ENCODE measurements at places on chromosomes 3 and 15.

- DNase-seq: no peak
These were observed 181.7 kb upstream of the NSMCE3 start for GRCh38 chr15:29451201-29451781.

- DNase-seq: no peak
These were observed 67.9 kb downstream of the CRTC3 start for GRCh38 chr15:90597577-90597976.

DNA sequence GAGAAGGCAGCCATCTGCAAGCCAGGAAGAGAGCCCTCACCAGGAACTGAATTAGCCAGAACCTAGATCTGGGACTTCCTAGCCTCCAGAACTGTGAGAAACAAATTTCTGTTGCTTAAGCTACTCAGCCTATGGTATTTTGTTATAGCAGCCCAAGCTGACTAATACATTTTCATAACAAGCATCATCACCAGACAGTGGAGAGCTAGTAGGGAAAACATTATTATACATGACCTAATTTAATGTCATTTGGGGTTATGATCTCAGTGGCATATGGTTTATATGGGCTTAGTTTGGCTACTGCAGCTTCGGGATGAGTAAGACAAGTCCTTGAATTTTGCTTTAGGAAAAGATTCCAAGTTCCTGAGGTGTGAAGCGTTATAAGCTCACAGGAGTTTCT is 35.6 kb downstream of the LNP1 start:
- DNase-seq: no peak

DNA sequence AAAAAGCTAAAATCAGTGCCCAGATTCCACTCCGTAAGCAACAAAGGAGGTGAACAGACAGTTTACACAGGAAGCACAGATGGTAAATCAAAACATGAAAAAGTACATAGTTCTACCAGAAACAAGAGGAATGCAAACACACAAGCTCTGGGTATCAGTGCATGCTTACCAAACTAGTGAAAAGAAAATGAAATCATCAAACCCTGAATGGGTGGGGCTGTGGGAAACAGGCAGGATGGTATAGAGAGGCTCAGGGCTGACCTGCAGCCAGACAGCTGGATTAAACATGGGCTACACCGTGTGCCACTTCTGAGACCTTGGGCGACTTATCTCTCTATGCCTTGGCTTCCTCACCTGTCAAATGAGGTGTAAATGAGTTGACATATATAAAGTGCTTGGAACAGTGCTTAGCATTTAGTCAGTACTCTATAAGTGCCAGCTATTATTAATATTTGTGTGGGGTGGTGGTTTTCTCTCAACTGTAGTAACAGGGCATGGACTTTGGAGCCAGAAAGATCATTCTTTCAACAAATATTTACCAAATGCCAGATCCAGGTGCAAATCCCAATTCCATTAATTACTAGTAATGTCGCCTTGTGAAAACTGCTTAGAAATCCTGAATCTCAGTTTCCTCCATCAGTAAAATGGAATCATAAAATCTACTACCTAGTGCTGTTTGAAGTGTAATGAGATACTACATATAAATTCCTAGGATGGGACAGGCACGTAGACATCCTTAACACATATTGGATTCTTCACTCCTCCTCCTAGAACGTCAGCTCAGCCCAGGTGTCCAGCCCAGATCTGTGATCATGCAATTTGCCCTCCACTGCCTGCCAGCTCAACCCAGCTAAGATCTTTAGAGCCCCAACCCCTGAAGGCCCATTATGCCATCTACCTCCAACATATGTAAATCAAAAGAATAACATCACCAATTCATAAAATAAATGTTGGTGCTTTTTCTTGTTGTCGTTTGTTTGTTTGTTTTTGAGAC is 55.5 kb upstream of the SMAD3 start:
- no peak for DNase-seq

- no peak for DNase-seq
These were observed 25.0 kb upstream of the DGKG start for GRCh38 chr3:186386883-186387560.

DNA sequence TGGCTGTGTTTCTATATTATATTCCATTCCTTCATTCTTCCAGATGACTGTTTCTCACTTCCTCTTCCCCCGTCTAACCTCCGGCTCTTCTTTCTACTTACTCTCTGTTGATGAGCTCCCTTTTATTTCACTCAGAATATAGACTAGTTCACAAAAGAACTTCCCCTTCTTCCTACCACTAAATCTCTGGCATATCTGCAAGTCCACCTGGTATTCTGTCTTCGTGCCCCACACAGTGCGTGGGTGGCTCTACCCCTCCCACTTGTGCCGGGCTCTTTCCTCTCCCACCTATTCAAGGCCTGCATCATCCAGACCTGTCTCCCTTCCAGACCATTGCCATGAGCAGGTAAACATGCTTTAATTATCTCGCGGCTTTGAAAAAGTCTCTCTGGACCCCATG is 73.0 kb downstream of the SCN10A start:
- DNase-seq: no peak

DNA sequence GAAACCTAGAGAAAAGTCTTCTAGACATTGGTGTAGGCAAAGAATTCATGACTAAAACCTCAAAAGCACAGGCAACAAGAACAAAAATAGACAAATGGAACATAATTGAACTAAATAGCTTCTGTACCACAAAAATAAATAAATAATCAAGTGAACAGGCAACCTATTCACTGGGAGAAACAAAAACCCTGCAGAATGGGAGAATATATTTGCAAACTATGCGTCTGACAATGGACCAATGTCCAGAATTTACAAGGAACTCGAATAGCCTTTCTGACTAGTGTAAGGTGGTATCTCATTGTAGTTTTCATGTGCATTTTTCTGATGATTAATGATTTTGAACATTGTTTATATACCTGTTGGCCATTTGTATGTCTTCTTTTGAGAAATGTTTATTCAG is 37.0 kb upstream of the GCSAM start:
- no peak for DNase-seq

DNA sequence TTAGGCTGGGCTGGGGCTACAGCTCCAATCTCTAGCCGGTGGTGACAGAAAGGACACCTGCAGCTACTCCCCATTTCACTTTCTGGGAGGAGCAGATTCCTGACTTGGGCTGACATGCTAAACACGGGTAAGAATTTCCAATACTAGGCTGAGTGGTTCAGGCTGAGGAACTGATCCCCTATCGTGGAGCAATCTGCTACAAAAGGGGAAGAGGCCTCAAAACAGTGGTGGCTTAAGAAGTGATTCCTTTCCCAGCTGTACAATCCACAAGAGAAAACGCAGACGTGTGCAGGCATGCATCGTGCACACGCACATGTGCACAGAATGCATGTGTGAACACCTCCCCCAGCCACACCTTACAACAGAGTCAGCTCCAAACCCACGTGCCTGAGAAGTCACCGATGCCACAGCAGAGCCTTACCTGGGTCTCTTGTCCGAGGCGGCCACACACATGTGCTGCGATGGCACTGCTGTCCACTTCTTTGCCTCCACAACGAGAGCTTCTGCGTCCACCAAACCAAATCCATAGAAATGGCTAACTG is 86.7 kb upstream of the SNRPA1 start:
- DNase-seq: no peak

- DNase-seq: no peak
These were observed 34.8 kb upstream of the CEMIP start for GRCh38 chr15:80744415-80744814.

- no peak for DNase-seq
These were observed 41.7 kb upstream of the SMAD3 start for GRCh38 chr15:67023517-67024313.
